Daoy (cell line): ENCODE measurements at places on chromosomes 1 and 21. TPM values are rescaled to one million over a fixed set of nuclear protein-coding genes. Genes with fewer than 3 reads are reported as not detected.
A peak's percentile ranks its signal among the peaks of the same experiment; 100 is the strongest.

DNA sequence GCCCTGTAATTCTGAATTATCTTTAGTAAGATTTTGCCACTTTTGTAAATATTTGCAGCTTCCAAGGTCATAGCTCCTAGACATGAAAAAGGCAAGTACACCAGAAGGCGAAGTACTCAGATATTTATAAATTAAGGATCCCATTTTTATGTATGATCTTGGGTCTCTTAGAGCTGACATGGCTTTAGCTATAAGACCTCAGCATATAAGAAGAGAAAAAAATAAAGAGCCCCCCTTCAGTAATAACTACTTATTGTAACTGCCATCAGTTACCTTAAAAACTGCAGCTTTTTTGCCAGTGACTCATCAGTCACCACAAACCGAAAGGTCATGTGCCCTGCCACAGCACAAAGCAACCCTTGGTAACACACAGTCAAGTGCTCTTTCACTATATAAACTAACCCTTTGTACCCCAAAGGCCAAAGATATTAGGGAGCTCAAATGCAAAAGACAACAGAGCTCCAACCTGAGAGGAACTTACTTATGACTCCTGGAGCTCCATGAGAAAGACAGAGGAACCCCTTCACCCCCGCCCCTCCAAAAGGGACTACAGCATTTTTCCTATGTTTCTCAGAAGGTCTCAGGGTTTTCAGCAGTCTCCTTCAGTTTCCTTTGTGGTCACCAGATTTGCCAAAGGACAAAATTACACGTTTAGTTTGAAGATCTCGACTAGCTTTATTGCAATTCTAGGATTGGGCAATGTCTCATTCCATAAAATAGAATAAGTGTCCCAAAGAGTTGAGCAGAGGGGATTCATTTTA, 219.8 kb upstream of the DUSP10 start:
- peak; percentile 79 for DNase-seq

DNA sequence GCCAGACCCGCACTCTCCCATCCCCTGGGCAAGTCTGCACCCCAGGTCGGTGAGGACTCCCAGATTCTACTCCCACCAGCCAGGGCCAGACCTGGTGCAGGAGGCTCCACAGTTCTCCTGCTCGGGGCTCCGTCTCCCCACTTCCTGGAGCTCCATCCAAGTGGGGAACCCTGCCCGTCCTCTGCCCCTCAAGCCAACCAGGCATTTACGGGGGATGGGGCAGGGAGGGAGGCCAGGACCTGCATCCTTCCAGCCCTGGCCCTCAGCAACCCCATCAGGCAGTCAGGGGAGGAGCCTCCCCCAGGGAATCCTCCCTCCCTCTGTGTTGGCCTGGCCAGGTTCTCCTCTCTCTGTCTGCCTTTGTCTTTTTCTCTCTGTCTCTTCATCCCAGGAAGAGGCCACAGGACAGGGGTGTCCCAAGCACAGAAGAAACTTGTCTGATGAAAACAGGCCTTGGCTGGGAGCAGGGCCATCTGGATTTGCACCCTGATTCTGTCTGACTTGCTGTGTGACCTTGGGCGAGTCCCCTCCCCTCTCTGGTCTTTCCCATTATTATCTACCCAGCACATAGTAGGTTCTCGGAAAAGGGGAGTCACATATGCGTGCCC, 18.5 kb upstream of the EPHA2 start:
- no peak for DNase-seq

GRCh38 chr1:62233926-62234450, 39.3 kb downstream of the L1TD1 start:
- DNase-seq, result no peak

GRCh38 chr1:55593298-55593697, 378.1 kb upstream of the USP24 start:
- no peak for DNase-seq

DNA sequence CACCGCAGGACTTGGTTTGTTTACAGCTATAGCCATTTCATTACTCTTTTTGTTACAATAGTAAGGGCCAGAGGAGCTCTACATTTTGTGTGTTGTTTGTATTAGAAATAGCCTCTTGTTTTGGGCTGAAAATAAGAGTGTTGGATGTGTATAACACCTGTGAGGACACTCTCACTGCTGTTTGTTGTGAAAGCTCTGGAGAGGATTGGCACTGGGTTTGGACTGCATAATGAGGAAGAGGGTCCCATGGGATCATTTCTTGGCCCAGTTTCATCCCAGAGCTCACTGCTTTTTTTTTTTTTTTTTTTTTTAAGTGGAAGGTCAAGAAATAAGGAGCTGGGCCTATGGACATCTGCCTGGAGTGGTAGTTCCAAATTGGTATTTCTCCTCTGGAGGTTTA, 61.6 kb upstream of the KIAA0040 start:
- DNase-seq, result no peak

- DNase-seq, result peak; percentile 28
These were observed 6.2 kb upstream of the MIXL1 start for GRCh38 chr1:226217273-226217672.

DNA sequence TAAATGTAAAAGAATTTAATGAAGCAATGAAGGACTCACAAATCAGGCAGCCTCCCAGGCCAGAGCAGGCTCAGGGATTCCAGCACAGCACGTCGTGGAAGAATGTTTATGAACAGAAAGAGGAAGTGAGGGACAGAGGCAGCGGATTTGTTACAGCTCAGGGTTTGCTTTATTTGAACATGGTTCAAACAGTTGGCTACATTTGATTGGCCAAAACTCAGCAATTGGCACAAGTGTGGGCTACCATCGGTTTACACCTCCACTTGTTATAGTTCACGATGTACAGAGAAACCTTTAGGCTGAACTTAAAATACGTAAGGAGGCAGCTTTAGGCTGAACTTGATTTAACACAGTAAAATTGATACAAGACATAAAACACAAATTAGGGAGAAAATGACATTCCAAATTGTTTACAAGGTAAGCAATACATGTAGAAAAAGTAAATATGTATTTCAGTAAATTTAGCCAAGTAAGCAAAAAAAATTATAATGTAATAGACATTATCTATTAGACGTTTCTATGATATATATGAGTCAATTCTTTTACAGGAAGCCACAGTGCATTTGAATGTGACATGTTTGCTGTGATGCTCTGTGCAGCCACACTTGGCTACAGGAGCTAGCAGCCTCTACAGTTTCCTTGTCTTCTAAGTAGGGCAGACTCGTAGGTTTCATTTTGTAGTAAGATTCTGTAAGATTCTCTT, 126.5 kb downstream of the ADSS2 start:
- no peak for DNase-seq

GRCh38 chr1:21508580-21509350, 458 bp upstream of the ALPL start:
- DNase-seq, result peak; percentile 82

DNA sequence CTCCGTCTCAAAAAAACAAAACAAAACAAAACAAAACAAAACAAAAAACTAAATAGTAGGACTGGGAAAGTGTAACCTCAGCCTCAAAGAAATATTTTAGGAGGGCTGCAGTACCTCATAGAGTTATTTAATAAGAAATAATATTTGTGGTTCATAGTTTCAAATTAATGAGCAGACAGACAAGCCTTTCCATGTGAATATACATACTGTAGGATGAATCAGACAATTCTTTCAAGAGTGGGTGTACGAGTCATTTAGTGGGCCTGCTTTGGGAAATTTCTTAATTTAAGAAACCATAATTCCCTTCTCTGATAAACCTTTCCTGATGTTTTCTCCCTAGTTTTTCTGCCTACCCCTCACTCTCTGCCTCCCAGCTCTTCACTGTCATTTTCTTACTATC, 52.5 kb downstream of the CDC14A start:
- no peak for DNase-seq

DNA sequence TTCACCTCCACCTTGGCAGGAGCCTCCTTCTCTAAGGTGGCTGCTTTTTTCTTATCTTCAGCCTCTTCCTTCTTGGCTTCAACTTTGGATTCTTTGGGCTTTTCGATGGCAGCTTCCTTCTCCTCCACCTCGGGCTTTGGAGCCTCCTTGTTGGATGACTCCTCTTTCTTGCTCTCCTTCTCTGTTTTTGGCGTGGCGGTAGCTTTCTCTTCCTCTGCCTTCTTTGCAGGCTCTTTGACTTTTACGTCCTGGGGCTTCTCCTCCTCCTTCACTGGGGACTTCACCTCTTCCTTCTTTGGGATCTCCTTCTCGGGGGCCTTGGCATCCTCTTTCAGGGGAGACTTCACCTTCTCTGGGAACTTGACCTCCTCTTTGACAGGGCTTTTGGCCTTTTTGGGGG, 13.9 kb upstream of the CD2 start:
- DNase-seq, result no peak

GRCh38 chr1:59631561-59632255, 183.0 kb upstream of the HOOK1 start:
- DNase-seq, result no peak

DNA sequence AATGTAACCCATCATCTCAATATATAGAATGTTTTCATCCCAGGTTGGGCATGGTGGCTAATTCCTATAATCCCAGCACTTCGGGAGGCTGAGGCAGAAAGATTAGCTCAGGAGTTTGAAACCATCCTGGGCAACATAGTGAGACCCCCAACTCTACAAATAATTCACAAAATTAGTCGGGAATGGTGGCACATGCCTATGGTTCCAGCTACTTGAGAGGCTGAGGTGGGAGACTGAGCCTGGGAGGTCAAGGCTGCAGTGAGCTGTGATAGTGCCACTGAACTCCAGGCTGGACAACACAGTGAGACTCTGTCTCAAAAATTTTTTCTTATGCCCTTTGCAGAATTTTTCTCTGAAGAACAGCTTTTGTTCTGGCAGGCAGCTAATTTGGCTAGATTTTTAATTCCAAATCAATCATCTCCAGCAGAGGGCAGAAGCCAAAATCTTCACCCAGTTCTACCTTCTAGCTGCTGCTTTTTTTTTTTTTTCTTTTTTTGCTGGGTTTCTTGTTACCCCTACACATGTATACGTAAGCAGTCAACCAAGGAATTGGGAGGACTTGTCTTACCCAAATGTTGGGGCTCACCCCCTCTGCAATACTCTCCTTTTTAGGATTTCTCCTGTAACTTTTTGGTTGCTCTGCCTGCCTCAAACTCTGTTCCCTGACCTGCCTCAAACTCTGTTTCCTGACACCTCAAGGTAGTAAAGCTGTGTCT, 2.7 kb upstream of the RAD54L start:
- DNase-seq, result no peak

GRCh38 chr1:97608272-97608671, 312.6 kb downstream of the DPYD start:
- no peak for DNase-seq

GRCh38 chr1:14466006-14466405, 132.5 kb upstream of the KAZN start:
- no peak for DNase-seq

DNA sequence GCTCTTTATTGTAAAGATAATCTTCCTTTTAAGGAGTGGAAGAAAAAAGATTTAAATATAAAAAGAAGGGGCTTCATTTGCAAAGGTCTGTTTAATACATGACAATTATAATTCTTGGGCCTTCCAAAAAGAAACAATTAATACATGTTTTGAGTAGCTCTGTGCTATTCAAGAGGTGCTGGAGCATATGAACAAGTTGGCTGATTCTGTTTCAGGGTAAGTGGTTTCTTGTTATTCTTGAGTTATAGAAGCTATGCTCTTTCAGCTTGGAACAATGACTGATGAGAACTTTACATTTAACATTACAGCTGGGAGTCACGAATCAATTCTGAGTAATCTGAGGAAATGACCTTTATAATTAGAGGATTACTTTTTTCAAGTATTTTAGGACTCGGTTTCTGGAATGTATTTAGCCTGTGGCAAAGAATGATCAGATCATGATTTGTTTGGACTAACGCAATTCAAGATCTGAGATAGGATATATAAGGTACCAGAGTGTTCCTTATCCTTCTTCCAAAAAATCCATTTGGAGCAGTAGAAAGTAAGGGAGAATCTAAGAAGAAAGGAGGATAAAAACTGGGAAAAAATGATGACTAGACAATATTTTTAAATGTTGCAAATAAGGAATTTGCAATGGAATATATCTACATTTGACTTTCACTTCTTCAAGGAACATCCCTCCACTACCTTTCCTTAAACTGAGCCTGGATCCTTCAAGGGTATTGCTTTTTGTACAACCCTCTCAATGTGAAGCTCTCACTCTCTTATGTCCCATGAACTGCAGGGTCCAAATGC, 77.1 kb upstream of the KCTD3 start:
- no peak for DNase-seq

DNA sequence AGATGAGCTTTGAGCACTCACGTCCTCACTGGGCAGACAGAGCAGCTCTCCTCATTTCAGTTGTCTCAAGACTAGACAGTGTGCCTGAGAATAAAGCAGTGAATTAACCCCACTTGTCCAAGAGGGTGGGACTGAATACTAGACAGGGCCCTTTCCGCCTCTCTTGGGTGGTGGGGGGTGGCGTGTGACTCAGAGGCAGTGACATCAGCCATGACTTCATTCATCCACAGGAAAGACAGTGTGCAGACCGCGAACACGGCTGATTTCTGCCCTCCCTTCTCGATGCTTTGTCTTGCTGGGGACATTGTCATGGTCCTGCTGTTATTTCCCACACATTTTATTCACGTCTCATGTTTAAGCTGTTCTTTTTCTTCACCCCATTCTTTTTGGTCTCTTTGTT, 64.9 kb downstream of the FGGY start:
- DNase-seq, result peak; percentile 87

DNA sequence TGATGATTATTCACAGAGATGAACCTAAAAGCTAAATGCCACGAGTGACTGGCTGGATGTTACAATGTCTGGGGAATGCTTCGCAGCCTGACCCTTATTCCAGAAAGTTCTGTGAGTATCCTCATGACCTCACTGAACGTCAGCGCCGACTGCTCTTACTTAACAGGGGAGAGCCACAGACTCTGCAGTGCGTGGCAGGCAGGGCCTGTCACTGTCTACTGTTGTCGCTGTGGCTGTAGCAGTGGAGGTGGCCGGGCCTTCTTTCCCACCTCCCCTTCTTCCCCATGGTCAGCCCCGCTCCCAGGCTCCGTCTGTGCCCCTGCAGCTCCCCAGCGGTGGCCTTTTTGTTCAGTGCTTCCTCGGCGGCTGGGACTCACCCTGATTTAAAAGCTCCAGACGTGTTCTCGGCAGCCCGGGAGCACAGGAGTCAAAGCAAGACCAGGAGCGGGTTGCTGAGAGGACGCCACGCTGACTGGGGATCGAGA, 52.2 kb upstream of the TARBP1 start:
- DNase-seq, result peak; percentile 35

- DNase-seq, result peak; percentile 97
These were observed 24.5 kb downstream of the ELF3 start for GRCh38 chr1:202034683-202035462.

Gene LINGO4
- not detected in 2 replicates for total RNA-seq

Gene PDZK1IP1
- total RNA-seq, result not detected in 2 replicates

Gene MXRA8
- 0.23 TPM in 1 of 2 replicates, not detected in the other for total RNA-seq

Gene FCN3
- total RNA-seq, result not detected in 2 replicates

Gene KCNA10
- not detected in 2 replicates for total RNA-seq

Gene YOD1
- total RNA-seq, result 4.5 and 7.0 TPM in 2 replicates

Gene ALX3
- total RNA-seq, result not detected in 2 replicates

Gene C1orf167
- total RNA-seq, result not detected in 2 replicates
